Kidney glomerular epithelial cell (primary cell): ENCODE measurements at places on chromosomes 2 and 18.

- DNase-seq: no peak
Observed at GRCh38 chr18:2537296-2537695, 34.0 kb downstream of the METTL4 start.

GRCh38 chr2:190837952-190838361 is 42.7 kb upstream of the GLS start:
- no peak for DNase-seq

DNA sequence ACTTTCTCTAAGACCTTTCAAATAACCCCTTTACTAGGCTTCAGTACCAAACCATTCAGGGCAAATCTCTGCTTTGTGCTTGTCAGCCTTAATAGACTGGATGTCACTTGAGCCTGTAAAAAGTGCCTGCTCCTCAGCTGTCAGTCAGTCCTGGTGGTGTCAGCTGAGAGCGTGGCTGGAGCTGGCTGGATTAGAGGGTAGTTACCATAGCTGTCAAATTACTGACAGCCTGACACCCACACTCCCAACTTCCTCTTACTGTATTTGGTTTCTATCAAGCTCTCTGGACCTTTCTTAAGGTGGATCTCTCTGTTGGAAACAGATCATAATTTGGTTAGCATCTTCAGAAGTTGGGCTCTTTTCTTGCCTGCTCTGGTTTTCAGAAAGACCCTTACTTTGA is 371.4 kb upstream of the ATP5MC3 start:
- no peak for DNase-seq

GRCh38 chr18:79760348-79760747 is 37.4 kb upstream of the KCNG2 start:
- DNase-seq: no peak

DNA sequence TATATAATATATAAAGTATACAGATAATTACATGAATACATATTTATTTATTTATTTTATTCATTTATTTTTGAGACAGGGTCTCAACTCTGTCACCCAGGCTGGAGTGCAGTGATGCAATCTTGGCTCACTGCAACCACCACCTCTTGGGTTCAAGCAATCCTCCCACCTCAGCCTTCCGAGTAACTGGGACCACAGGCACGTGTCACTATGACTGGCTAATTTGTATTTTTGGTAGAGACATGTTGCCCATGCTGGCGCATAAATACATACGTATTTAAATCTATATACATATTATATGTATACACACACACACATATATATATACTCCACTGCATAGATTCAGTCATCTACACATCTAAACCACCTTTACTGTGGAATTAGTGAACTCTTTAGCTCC is 20.6 kb upstream of the NDUFV2 start:
- no peak for DNase-seq

DNA sequence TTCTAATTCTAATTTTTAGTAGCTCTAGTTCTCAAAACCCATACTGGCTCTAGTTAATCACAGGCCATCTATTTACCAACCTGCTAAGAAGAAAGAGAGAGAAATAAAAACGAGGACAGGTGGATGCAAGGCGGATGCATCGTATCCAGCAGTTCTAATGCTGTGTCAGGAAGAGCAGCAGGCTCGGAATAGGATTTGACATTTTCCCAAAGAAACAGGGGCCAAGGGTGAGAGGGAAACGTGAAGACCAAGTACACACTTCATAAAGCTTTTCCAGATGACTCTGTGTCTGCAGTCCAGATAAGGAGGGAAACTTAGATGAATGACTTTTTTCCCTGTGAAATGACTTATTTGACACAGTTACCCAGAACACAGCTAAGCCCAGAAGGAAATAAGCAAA is 117.5 kb downstream of the ESCO1 start:
- DNase-seq: no peak
